ENCODE measurements at places on chromosomes 7 and 10. TPM values are rescaled to one million over a fixed set of nuclear protein-coding genes. Genes with fewer than 3 reads are reported as not detected.
A peak's percentile ranks its signal among the peaks of the same experiment; 100 is the strongest.

WEE2 gene
- 0.22 TPM for polyA plus RNA-seq

ZNF117 gene
- 14.6 TPM for polyA plus RNA-seq

DNA sequence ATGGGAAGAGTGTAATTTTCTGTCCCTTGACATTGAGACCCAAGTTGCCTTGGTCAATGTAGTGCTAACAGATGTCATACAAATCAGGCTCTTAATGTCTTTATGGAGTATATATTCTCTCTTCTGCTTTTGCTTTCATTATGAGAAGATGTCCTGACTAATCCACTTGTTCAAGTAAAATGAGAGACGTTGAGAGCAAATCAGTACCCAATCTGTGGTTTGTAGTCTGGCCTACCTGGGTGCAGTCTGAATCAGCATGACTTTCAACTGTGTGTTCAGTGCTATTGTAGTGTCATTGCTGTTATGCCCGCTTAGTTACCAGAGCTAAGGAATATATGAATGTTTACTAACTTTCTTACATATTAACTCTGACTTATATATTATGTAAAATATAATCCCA, 612.4 kb downstream of the ANKRD7 start:
- DNase-seq = no peak

DNA sequence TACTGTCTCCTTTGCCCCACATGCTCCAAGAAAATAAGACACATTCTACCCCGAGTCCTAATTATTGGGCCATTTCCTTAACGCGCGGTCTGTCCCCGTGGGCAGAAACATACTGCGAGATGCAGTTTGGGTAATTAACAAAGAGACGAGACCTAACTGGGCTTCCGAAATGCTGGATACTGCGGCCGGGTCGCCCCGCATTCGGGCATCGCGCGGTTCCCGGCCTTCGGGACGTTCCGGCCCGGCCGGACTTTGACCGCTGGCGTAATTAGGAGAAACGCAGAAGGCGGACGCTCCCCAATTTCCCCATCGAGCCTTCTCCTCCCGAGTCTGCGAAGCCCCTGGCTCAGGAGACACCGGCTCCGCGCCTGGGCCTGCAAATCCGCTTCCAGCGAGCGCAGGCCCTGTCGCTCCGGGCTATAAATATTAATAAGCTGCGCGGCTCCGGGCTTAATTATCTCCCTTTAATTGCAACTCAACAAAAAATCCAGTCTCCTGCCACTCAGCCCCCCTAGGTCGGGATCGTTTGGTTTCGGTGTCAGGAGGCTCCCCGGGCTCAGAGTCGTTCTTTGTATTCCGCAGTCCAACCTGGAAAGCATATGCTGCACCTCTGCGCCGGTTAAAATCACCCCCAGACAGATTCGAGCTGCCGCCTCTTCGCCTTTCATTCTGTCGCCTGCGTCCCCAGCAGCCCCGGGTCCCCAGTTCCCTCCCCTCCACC, 131.5 kb downstream of the SPAG6 start:
- peak; percentile 21 for DNase-seq

GRCh38 chr10:78663721-78664120, 405.0 kb upstream of the ZMIZ1 start:
- no peak for DNase-seq

GRCh38 chr7:148045521-148045920, 545.0 kb upstream of the C7orf33 start:
- no peak for DNase-seq

DNA sequence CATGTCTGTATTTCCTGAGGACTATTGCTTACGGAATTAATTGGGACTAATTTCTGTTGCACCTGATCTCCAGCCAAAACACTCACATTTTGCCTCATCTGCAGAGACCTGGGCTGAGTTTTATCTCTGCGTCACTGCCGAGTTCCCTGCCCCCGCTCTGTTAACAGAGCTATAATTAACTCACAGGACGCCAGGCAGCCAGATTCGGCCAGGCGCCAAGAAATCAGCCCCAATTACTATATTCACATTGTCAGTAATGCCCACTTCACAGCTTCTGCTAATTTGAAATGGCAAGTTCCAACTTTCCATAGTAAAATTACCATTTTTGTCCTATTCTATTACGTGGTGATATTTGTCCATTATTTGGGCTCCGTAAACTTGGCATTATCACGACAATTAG, 130.5 kb downstream of the CUX1 start:
- no peak for DNase-seq

DNA sequence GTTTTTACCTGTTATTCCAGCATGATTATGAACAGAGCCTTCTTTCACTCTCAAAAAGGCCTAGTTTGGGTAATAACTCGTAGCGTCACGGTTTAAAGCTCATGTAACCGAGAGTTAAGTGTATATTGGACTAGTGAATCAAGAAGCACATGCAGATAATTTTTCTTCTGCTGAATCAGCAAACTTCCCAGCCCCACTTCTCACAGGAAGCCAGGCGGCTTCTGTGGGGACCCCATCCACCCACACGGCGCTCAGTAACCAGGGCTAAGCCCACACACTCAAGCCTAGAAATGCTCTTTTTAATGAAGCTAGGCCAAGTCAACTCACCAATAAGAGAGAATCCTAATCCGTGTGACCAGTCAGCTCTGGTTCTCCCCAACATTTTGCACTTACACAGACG, 191.2 kb upstream of the MGMT start:
- DNase-seq = no peak

ARMC3 gene
- polyA plus RNA-seq = not detected

- peak; percentile 12 for DNase-seq
Observed at GRCh38 chr7:7654964-7655715, 14.6 kb downstream of the UMAD1 start.

- DNase-seq = no peak
Observed at GRCh38 chr7:54985426-54986330, 33.1 kb upstream of the EGFR start.

GRCh38 chr7:143905509-143905908, 3.5 kb upstream of the TCAF1 start:
- no peak for DNase-seq

CFTR gene
- 0.30 TPM for polyA plus RNA-seq

- no peak for DNase-seq
Observed at GRCh38 chr10:106636766-106637491, 527.6 kb downstream of the SORCS1 start.

CPA2 gene
- polyA plus RNA-seq = 0.28 TPM

DNA sequence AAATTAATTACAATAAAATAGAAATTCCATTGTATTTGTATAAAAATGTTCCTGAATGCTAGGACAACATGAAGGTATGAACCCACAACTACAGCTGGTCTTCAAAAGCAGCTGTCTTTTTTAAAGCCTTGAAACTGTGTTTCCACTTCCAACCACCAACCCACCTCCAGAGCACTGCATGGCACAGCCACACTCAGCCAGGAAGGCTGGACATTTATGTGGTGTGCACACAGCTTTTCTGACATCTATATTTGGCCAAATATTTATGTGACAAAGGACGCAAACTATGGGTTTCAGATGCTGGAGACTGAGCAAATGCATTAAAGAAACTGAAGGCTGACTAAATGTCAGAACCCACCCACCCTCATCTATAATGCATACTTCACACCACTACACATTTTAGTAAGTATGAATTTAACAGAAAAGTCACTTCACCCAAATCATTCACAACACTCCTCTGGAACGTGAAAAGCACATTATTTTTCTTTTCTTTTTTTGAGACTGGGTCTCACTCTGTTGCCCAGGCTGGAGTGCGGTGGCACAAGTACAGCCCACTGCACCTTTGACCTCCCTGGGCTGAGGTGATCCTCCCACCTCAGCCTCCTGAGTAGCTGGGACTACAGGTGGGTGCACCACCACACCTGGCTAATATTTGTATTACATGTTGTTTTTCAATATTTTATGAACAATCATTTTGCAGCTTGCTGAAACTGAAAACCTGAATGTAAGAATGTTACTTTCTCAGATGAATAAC, 27.9 kb upstream of the DAGLB start:
- DNase-seq = no peak

- DNase-seq = peak; percentile 65
Observed at GRCh38 chr7:95609277-95609971, 13.1 kb upstream of the PDK4 start.

- DNase-seq = peak; percentile 50
Observed at GRCh38 chr7:68604541-68604940, 993.7 kb upstream of the AUTS2 start.

GRCh38 chr10:126081841-126082466, 185.6 kb downstream of the FANK1 start:
- no peak for DNase-seq
